ENCODE measurements at places on chromosomes 4 and X.

DNA sequence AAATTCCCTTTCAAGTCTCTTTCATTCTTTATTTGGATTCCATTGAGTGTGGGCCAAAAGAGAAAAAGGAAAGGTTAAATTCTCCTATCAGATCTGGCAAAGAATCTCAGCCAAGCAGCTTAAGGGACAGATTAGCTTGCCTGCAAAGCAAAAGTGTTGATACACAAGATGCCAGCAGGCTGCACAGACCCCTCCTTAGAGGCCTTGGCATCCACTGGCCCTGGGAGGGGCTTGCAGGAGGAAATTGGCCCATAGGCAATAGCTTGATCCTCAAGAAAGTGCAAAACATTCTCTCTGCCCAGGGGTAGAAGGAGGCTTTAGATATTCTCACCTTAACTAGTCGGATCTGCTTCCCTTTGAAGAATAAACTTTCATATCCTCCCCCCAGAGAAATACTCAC is 300.4 kb upstream of the CPEB2 start:
- no peak for DNase-seq

- no peak for DNase-seq
Observed at GRCh38 chrX:101956556-101956955, 24.7 kb upstream of the ZMAT1 start.

DNA sequence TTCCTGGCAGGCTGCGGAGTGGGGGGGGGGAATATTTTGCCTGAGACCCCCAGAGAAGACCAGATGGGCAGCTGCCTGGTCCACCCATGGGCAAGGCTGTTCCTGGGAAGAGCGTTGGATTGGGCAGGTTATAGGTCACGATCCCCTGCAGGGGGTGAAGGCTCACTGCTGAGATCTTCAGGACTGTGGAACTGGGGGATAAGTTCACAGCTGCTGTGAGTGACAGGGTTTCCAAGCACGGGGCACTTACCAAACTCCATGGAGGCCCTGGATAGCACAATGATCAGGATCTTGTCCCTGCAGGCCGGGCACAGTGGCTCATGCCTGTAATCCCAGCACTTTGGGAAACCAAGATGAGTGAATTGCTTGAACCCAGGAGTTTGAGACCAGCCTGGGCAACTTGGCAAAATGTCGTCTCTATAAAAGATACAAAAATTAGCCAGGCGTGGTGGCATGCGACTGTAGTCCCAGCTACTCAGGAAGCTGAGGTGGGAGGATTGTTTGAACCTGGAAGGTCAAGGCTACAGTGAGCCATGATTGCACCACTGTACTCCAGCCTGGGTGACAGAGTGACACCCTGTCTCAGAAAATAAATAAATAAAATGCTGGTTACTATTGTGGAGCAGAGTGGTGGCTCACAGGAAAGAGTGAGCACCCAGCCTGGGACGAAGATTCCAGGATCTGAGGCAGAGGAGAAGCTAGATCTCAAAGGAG is 68.0 kb upstream of the HELT start:
- DNase-seq: no peak

DNA sequence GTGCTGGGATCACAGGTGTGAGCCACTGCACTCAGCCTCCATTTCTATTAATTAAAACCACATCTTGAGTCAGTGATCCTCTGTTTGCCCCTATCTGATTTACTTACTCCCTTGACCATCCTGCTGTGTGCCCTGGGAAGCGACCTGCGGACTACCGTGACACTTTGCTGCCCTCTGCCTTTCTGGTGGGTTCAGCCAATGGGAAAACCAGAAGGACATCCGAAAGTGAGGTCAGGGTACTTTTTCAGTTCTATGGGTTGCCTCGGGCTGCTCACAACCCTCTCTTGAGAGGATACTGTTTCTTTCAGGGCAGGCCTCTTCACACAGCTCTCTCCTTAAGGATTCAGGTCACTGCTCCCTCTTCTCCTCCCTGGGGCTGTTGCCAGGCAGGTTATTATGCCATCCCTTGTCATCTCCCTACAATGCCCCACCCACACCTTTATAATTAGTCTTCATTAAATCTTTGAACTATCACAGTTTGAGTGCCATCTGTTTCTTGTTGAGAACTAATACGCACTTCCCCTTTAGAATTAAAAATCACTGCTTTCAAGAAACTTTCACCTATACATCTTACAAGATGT is 21.4 kb downstream of the PLAC8 start:
- DNase-seq: no peak

GRCh38 chr4:170581322-170581721 is 491.6 kb upstream of the AADAT start:
- DNase-seq: no peak

DNA sequence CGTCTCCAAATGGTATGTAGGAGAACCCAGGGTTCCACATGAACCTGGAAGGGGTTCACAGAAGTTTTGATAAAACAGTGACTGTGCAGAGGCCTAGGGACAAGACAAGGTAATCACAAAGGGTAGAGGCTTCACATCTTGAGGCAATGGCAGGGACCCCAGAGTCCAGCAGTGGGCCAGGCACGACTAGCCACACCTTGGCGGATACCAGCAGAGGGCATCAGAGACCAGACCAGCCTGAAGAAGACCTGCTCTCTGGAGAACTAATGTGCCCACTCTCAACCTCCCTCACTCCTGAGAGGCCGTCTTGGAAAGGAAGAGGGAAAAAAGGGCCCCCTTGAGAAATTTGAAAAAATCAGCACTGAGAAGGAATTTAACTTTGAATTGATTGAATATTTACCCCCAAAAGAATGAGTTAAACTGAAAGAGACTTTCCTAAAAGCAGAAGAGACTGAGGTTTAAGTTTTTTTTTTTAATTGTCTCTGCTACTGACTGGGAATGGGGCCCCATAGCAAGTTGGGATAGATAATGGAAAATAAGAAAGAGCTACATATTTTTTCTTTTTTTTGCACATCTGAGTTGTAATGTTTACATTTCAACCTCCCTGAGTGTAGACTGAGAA is 243.8 kb upstream of the JADE1 start:
- DNase-seq: no peak

- DNase-seq: peak; percentile 14
Observed at GRCh38 chr4:7388627-7389026, 46.1 kb downstream of the PSAPL1 start.

GRCh38 chrX:119706616-119707015 is 13.6 kb upstream of the SEPTIN6 start:
- no peak for DNase-seq

DNA sequence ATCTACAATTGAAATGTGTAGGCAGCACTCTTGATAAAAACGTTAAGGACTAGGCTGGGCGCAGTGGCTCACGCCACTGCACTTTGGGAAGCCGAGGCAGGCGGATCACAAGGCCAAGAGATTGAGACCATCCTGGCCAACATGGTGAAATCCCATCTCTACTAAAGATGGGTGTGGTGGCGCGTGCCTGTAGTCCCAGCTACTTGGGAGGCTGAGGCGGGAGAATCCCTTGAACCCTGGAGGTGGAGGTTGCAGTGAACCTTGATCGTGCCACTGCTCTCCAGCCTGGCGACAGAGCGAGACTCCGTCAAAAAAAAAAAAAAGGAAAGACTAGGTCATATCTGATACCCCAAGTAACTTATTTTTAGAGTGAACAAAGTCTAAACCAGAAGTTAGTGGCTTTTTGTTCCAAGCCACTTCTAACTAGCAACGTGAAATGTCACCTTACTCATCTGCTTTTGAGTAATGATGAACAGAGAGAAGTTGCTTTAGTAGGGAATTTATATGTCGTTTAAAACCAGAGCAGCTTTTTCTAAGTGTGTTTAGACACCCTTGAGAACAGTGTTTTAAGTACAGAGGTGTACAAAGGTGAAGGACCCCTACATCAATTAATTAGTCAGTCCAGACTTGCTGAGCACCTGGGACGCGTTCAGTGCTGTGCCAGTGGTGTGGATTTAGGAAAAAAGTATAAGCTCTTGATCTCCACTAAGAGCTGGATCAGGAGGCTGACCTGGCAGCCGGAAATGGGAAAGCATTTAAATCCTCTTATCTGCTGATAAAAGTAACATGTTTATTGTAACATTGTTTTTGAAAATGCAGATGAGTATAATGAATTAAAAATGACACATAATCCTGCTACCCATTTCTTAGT is 23.5 kb downstream of the SPRY1 start:
- no peak for DNase-seq

GRCh38 chr4:168119890-168120289 is 27.6 kb downstream of the ANXA10 start:
- DNase-seq: no peak

DNA sequence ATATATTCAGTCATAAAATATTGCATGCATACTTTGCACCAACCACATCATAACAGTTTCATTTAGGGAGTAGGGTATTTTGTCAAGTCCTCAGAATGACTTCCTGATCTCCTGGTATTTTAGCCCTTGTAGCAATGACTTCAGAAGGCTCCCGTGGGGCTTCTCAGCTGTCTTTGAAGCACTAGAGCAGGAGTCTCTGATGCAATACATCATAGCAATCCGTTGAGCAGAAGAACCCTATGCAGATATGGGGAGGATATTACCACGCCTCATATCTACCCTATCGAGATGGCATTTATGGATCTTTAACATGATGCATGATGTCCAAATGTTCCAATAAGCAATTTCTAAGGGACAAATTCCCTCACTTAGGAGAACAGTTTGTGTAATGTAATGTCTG is 373.7 kb upstream of the FTHL17 start:
- DNase-seq: no peak

- DNase-seq: no peak
Observed at GRCh38 chrX:153454901-153455550, 9.2 kb upstream of the TREX2 start.

GRCh38 chr4:126409746-126410145 is 1095.0 kb downstream of the FAT4 start:
- DNase-seq: no peak

- no peak for DNase-seq
Observed at GRCh38 chr4:107187091-107187490, 151.0 kb upstream of the DKK2 start.

DNA sequence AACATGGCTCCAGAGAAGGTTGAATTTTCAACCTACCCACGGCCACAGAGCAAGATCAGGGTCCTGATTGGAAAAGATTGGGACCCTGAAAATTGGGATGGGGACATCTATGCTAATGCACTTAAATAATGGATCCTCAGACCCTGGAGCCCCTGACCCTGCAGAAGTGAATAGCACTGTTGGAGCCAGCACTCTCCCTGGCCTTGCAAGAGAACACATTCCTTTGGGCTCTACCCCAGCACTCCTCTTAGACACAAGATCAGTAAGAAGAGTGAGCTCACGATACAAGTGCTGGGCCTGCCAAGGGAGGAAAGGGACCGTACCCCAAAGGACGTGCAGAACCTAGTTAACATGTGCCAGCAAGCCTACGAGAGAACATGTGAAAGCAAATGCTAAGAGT is 19.9 kb downstream of the CXCL13 start:
- DNase-seq: no peak

DNA sequence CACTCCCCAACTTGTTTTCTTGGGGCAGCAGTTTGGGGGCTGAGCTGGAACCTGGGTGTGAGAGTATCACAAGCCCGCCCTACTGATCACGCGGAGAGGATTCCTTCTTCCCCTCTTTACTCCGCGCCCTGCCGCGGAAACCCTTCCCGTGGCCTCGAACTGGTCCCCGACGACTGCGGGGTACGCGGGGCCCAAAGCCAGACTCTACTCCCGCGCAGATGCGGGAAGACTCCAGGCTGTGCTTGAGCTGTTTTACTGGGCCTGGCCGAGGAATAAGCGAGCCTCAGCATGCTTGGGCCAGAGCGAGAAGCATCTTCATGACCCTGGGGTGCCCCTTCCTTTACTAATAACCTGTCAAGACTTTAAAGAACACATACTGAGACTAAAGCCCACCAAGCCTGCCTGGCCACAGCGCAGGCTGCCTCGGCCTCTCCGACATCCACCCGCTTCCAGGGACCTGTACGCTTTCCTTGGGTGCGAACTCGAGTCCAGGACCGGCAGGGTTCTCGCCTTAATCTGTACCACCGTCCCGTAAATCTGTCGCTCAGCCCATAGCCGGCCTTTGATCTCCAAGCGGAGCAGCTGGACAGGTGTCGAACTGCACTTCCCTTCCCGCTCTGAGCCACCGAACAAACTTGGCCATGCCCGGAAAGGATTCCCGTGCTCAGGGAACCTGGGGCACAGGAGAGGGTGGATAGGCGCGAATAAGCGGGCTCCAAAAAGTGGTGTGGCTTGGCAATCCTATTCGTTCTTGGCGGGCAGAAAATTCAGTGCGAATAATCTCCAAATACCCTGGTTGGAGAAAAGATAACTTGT is 55.0 kb upstream of the TMEM33 start:
- DNase-seq: no peak

DNA sequence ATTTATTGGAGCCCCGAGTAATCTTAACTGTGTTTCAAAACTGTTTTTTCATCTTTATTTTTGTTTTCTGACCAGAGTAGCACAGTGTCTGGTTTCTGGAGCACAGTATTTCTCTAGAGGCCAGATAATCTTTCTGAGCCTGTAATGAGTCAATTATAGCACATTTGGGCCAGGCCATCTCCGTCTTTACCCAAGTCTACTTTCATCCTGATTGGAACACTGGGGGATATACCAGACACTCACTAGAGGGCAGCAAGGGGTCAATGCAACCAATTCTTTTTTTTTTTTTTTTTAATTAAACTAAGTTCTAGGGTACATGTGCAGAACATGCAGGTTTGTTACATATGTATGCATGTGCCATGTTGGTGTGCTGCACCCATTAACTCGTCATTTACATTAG is 282.0 kb downstream of the ARHGAP24 start:
- DNase-seq: no peak

- no peak for DNase-seq
Observed at GRCh38 chrX:11073381-11073780, 37.8 kb upstream of the HCCS start.

- DNase-seq: no peak
Observed at GRCh38 chr4:4603592-4603991, 61.7 kb upstream of the STX18 start.

- no peak for DNase-seq
Observed at GRCh38 chr4:8224267-8224974, 25.3 kb downstream of the SH3TC1 start.

DNA sequence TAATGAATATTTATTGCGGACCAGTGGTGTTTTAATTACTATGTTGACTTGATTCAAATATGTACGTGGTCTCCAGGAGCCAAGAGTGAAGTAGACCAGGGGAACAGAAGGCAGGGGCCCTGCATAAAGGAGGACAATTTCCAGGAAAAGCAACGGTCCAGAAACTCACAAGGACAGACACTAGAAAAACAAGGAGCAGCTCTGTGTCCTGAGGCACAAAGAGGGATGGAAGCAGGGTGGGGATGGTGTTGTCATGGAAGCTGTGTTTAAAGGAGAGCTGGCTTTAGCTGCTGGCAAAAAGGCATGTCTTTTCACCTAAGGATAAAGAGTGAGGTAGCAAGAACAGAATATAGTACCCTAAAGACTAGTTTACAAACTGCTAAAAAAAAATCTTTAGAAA is 254.1 kb upstream of the TENM3 start:
- no peak for DNase-seq

DNA sequence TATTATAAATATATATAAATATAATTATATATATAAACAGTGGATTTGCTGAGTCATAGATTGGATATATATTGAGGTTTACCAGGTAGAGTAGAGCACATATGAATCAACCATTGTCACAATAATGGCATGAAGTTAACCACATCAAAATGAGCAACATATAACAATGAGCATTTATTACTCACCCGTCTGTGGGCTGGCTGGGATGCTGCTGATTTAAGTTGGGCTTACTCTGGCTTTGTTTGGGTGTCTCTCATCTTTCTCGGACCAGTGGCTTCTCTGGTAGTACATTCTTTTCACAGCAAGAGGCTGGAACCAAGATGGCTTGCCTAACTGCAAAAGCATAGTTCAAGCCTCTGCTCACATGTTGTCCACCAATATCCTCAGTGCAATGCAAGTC is 111.7 kb upstream of the TAPT1 start:
- no peak for DNase-seq

- no peak for DNase-seq
Observed at GRCh38 chr4:73344106-73344505, 60.0 kb upstream of the ALB start.

- DNase-seq: no peak
Observed at GRCh38 chr4:171025776-171026175, 787.4 kb upstream of the GALNTL6 start.
